Mesothelial cell of epicardium (in vitro differentiated cells): ENCODE measurements at places on chromosomes 11 and 22. TPM values are rescaled to one million over a fixed set of nuclear protein-coding genes. Genes with fewer than 3 reads are reported as not detected.

DNA sequence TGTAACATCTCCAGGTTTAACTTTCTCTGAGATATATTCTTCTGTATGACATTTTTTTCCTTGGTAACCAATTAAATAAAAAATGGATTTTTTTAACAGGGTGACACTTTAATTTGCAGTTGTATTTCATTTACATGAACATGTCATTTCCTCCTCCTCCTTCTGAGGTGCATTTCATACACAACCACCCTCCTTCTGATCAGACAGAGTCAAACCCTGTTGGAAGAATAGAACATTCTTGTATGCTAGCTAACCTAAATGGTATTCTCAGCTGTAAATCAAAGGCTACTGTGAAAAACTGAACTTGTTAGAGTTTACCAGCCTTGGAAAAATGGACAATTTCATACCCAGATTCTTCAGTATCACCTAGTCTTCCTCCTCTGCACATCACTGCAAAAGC, 52.7 kb upstream of the CHRM4 start:
- no peak for DNase-seq

- DNase-seq, result no peak
These were observed 124.3 kb downstream of the EHF start for GRCh38 chr11:34745195-34745594.

GRCh38 chr11:105202422-105202821, 62.9 kb upstream of the CARD18 start:
- DNase-seq, result no peak

GRCh38 chr11:119641983-119642745, 86.8 kb downstream of the NECTIN1 start:
- no peak for DNase-seq

DNA sequence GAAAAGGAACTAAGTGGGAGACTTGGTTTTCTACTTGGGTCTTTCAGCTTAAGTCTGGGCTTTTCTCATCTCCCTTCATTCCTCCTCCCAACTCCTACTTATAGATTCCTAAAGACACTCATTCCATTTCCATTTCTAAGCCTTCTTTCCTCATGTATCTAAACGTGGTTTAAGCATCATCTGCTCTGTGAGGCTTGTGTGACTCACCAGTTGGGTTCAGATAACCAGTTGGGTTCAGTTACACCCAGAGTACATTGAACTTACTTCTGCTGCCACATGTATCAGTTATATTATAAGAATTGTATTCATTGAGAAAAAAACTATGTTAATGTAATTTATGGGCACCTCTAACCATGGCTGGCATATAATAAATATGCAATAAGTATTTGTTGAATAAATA, 831.2 kb upstream of the CCDC90B start:
- DNase-seq, result no peak

GRCh38 chr11:58893899-58894298, 45.4 kb upstream of the GLYATL1 start:
- no peak for DNase-seq

DNA sequence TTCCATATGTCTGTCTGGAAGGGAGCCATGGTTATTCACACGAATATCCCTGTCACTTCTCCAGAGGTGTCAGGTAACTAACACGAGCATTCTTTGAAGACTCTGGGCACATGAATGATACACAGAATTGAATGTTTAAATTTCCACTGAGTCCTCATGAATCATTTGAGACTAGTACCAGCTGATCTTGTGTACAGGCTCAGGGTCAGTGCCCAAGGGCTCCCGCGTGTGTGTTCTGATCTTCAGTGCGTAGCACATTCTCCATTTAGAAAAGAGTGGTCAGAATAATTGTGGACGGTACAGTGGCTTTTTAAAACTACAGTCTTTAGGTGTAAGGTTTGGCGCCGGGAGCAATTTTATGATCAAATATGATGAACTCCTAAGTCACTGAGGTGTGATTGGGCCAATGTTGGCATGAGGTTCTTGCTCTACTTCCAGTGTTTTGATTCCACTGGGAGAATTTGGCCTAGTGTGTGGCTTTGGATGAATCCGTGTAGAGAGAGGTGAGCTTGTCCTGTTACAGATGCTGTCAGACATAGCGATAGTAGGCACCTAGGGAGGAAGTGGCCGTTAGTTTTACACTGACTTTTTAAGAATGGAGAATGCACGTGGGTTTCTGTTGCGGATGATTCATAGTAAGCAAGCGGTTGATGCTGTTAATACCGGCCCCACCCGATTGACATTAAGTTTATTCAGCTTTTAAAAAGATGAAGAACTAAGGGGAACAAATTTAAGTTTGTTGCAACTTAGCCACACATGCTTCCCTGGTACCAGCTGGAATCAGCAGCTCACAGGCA, 22.2 kb downstream of the NUP50 start:
- no peak for DNase-seq

DNA sequence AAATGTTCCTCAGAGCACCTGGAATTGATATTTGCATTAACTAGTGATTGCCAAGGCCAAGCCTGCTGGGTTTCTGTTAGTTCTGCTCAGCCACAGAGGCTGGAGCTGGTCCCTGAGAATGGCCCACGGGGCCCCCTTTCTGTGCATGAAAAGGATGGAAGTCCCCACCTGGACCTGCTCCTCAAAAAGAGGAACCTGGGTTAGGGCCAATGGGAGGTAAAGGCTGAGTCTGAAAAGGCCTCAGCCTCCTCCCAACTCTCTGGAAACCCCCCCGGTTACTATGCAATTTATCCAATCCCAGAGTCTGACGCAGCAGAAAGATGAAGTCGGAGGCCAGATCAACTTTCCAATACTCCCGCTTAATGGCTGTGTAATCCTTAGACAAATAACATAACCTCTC, 6.8 kb upstream of the CREB3L1 start:
- no peak for DNase-seq

- DNase-seq, result no peak
These were observed 1.9 kb upstream of the MPZL2 start for GRCh38 chr11:118265954-118266353.

GRCh38 chr11:48043111-48043990, 63.0 kb downstream of the PTPRJ start:
- DNase-seq, result no peak

DNA sequence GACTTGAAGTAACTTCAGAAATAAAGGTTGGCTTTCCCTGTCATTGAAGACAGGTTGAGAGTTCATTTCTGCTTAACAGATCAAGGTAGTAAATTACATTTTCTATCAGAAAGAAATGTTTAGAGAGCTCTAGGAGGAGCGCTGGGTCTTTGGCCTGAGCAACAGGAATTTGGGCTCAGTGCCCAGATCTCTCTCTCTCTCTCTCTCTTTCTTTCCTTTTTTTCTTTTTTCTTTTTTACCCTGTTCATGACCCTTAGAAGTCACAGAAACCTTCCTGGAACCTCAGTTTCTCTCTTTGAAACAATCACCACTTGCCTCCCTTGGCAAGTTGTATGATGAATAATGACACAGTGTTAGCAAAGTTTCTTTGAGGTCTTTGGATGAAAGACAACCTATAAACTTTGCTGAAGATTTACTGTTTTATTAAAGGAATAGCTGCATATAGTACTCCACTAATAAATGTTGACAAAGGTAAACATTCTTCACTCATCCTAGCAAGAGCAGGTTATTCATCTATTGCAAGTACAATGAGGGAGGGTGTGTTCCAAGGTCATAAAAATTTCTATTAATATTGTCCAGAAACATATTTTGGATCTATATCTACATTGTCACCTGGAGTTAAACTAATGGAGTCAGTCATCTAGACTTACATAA, 35.5 kb upstream of the RASSF10 start:
- DNase-seq, result no peak

The ART1 gene
- total RNA-seq, result not detected in 3 replicates

The OR5AL1 gene
- not detected in 3 replicates for total RNA-seq

The PRG2 gene
- total RNA-seq, result 0.27 TPM in 1 of 3 replicates, not detected in the others

The OR8A1 gene
- total RNA-seq, result not detected in 3 replicates
